ENCODE measurements at places on chromosomes 5 and 9.

DNA sequence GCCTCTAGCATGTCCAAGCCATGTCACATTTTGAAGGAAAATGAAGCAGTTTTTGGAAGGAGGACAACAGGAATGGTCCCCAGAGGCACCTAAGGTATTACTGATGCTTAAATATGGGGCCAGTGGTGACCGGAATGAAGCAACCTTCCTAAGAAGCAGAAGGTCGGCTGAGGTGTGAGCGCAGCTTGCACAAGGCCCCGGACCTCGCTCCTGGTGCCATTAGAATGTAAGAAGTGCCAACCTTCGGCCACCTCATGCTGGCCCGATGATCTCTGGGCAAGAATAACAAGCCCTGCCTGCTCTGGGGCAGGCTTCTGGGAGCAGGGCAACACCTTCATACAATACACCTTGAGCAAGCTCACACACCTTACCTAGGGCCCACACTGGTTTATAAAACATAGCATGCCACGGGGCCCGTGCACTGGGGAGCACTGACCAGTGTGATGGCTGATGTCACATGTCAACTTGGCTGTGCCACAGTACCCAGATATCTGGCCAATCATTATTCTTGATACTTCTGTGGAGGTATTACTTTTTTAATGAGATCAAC is 21.9 kb downstream of the SEMA4D start:
- DNase-seq: no peak

GRCh38 chr5:61333954-61334867 is 2.2 kb downstream of the ZSWIM6 start:
- no peak for DNase-seq

- DNase-seq: no peak
Observed at GRCh38 chr9:131714161-131714646, 25.7 kb downstream of the RAPGEF1 start.

DNA sequence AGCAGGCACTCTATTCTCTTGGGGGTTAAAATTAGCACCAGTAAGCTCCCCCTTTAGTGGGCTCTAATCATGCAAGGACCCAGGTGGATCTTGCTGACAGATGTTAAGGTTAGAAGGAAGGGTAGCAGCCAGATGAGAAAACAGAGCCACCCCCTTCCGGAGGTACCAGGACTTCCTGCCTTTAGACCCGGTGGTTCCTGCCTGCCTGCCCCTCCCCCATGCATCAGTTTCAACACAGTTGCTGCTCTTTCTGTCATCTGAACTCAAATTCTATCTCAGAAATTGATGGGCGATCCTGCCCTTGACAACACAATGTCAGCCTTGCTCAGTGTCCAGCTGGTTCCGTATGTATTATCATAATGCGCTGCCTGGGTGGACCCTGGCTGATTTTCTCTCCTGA is 287.3 kb downstream of the EBF1 start:
- no peak for DNase-seq

DNA sequence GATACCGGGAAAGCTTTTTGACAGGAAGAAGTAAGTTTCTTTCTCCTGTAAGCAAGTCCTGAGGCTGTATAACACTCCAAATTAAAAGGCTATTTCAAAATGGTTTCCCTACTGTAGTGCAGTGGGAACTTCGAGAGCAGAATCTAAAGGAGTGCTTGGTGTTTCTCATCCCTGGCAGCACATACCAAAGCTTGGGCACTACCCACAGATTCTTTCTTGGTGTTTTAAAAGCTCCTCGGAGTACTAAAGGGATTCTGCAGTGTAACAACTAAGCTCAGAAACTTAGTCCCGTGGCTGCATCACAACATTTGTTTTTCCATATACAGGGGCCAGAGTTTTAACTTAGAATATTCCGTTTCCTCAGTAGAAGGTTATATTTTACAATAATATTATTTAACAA is 5.6 kb upstream of the APC start:
- no peak for DNase-seq

DNA sequence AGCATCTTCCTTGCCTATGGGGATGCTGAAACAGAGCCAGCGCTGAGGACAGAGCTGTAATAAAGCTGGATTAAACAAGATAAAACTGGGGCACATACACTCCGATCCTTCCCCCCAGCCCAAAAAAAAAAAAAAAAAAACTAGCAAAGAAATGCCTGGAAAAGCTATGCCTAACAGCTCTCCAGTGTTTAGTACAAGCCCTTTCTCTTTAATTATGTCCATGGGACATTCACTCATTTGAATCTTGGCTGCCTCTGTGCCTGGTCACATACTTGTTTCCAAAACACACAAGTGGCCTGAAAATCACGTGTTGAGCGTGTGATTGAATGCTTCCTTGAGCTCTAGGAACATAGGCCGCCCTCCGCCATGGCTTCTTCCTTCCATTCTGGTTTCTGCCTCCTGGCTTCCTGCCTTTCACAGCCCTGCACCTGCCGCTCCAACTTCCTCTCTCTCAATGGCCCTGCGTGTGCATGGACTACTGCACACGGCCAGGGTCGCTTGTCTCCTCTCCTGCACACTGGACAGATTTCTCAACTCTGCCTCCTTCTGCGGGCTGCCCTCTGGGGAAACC is 111.0 kb upstream of the RETREG1 start:
- no peak for DNase-seq

DNA sequence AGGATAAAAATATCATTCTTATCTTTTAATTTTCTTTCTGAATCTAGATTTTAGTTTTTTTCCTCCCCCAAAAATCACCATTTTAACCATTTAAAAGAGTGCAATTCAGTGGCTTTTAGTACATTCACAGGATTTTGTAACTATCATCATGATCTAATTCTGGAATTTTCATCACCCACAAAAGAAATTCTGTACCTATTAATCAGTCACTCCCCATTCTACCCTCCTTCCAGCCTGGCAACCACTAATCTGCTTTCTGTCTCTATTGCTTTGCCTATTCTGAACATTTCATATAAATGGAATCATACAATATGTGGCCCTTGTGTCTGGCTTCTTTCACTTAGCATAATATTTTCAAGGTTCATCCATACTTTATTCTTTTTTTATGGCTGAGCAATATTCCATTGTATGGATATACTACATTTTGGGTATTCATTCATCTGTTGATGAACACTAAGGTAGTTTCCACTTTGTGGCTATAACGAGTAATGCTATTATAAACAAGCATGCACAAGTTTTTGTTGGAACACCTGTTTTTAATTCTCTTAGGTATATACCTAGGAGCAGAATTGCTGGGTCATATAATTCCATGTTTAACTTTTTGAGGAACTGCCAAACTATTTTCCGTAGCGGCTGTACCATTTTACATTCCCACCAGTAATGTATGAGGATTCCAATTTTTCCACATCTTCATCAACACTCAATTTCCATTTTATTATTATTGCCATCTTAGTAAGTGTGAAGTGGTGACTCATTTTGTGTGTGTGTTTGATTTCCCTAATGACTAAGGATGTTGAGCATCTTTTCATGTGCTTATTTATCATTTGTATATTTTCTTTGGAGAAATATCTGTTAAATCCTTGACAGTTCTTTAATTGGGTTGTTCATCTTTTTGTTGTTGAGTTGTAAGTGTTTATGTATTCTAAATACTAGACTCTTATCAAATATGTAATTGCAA is 340.3 kb downstream of the CWC27 start:
- DNase-seq: no peak

DNA sequence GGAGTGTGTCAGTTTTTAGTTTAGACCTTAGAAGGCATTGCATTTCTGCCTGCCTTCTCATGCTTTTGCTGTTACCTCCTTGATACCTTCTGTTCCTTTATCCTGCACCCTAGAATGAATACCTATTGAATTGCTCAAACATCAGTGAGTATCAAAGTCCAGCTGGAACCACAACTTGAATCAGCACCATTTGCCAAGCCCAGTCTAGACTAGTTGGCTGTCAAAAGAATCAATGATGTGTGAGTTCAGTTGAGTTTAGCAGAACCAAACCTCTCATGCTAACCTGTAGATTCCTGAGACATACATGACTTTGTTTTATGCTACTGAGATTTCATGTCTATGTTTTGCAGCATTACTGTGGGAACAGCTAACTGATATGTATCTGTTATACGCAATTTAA is 116.6 kb downstream of the FAM170A start:
- DNase-seq: no peak
